ENCODE measurements at places on chromosomes 16 and 17.

- no peak for DNase-seq
Measured at GRCh38 chr16:86525696-86526095, 15.4 kb downstream of the FOXF1 start.

GRCh38 chr17:39062846-39063680 lies 88.4 kb downstream of the PLXDC1 start:
- no peak for DNase-seq

- no peak for DNase-seq
Measured at GRCh38 chr16:77617996-77618395, 104.3 kb upstream of the NUDT7 start.

DNA sequence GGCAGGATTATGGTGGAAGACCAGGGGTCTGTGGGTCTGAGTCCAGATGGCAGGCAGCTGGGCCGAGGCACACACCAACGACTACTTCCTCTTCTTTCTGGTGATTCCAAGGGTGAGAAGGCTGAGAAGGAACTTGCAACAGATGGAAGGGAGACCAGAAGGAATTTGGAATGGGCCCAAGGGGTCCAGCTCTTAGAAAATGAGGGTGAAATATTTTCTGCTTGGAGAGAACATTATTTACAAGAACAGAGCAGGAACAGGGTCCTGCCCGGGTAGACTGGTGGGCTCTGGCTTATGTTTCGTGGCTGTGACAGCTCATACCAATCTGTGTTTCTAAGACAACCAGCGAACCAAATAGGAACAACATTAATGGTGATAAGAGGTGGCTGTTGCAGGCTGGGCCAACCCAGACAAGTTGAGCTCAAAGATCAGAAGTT lies 36.6 kb downstream of the CCDC42 start:
- no peak for DNase-seq

DNA sequence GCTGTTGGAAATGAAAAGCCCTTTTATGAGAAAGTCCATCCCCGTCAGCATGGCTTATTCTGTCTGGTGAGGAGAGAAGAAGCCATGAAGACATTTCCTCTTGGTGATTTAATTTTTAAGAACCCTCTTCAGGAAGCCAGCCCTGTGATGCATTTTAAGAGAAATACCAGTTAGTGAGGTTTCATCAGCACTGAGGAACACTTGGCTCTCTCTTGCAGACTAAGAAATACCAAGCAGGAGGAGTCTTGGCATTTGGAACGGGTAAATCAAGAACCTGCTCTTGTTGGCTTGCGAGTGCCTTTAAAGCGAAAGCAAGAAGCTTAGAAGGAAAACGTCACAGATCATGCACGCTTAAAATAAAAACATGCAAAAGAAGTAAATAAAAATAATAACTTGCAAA lies 17.5 kb downstream of the RAB11FIP3 start:
- DNase-seq, result no peak

- DNase-seq, result no peak
Measured at GRCh38 chr16:83215406-83216001, 588.7 kb downstream of the CDH13 start.
